Naive B cell (primary cell): ENCODE measurements at places on chromosomes 3 and 15. TPM values are rescaled to one million over a fixed set of nuclear protein-coding genes. Genes with fewer than 3 reads are reported as not detected.

NECTIN3 gene
- 0.42 TPM for polyA plus RNA-seq

TTC14 gene
- 29.9 TPM for polyA plus RNA-seq

PLOD2 gene
- polyA plus RNA-seq, result not detected

RPL14 gene
- 913 TPM for polyA plus RNA-seq

GALNT15 gene
- polyA plus RNA-seq, result not detected

ADGRG7 gene
- polyA plus RNA-seq, result not detected

CCR3 gene
- not detected for polyA plus RNA-seq
